ENCODE measurements at places on chromosomes 11 and 22.

GRCh38 chr11:108960501-108960900 is 295.6 kb downstream of the DDX10 start:
- no peak for DNase-seq

- DNase-seq, result no peak
These were observed 22.1 kb upstream of the PEX26 start for GRCh38 chr22:18055619-18056160.

DNA sequence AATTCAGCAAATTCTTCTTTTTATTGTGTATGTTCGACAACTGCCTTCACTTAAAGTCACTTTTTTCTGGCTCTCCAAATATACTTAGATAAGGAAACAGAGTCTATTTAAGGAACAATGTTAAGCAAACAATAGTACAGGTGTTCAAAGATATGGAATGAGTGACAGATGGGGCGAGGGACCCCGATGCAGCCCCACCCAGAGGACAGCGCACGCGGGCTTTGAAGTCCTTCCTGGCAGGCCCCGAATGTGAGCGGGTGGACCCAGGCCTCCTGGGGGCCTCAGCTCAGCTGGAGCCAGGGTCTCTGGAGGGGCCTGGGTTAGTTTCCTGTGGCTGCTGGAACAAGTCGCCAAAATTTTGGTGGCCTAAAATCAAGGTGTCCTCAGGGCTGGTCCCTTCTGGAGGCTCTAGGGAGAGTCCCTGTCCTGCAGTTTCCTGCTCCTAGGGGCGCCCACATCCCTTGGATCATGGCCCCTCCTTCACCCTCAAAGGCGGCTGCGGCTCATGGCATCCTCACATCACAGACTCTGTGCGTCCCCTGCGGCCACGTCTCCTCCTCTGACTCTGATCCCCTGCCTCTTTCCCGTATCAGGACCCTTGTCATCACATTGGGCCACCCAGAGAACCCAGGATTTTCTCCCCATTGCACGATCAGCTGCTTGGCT is 40.6 kb upstream of the KCNQ1OT1 start:
- no peak for DNase-seq

DNA sequence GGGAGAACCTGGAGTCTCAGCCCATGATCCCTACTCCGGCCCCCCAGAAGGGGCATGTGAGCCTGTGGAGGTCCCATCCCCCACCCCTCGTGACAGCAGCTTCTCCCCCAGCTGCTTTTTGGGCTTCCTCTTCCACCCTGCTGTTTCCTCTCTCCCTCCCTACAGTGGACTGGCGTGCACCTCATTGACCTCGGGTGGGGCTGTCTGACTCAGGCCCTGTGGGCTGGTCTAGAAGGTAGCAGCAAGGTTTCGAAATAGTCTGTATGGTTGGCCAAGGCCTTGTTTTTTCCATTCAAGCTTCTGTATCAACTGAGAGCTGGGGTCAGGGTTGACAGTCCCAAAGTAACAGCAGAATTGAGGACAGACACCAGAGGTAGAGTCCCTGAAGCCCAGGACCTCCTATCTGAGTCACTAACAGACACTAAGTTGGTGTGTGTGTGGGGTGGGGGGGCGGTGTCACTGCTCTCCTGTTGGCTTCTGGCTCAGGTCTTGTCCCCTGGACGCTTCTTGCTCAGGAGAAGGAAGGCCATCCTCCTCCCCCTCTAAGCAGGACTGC is 7.7 kb downstream of the SLC37A2 start:
- peak; percentile 82 for DNase-seq

DNA sequence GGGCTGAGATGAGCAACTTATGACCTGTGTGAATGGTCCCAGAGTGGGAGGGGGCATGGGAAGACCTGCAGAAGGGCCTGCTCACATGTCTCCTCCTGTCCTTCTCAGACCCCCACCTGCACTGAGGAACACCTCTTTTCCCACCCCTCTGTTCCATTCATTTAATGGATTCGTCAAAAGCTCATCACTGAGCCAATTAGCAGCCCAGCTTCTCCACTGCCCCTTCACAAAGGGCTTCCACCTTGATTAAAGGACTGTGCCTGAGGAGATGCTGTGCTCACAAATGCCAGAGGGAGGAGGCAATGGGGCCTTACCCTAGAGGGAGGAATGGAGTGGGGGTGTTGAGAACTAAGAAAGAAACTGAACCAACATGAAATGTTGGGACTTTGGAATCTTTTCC is 14.0 kb upstream of the CDON start:
- DNase-seq, result no peak

- DNase-seq, result no peak
These were observed 37.6 kb upstream of the RIC3 start for GRCh38 chr11:8206251-8207079.

DNA sequence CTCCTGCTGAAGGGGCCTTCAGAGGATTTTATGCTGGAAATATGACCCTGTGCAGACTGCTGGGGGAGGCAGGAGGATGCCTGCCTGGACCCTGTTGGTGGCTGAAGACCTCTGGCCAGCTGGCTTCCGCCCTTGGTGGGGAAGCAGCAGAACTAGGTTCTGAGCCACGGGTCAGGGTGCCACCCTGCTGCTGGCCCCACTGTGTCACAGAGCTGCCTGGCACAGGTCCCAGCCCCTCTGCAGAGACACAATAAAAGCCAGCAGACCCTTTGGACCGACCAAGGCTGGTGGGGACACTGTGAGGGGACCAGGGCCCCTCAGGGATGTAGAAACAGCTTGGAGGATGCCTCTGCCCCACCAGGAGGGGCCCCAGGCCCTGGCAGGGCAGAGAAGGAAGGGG is 6.9 kb upstream of the SREBF2 start:
- no peak for DNase-seq

DNA sequence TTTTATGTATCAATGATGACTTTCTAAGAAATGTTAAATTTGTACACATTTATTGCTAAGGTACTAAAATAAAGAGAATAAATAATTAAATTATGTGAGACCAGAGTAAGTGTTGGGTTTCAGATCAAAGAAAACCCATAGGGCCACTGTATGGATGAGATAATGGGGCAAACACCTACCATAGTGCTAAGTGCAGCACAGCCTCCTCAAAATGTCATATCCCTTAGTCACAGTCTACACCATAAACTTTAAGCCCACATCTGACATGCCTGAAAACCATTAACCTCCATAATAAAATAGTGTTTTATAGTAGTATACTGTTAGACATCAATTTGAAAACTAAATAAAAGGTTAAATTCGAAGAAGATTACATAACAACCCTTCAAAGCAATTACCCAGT is 37.5 kb downstream of the SESN3 start:
- no peak for DNase-seq

GRCh38 chr11:46290598-46291309 is 13.3 kb downstream of the CREB3L1 start:
- peak; percentile 83 for DNase-seq

Data from renal cortical epithelial cell (primary cell).